ENCODE measurements at places on chromosomes 1 and 21. TPM values are rescaled to one million over a fixed set of nuclear protein-coding genes. Genes with fewer than 3 reads are reported as not detected.

The GUCA2A gene
- polyA plus RNA-seq = not detected

The CEPT1 gene
- polyA plus RNA-seq = 11.9 TPM

The ANXA9 gene
- polyA plus RNA-seq = 17.5 TPM

The PRELP gene
- 27.8 TPM for polyA plus RNA-seq

The DIO1 gene
- polyA plus RNA-seq = 0.31 TPM
